ENCODE measurements at places on chromosomes 5 and 9.

DNA sequence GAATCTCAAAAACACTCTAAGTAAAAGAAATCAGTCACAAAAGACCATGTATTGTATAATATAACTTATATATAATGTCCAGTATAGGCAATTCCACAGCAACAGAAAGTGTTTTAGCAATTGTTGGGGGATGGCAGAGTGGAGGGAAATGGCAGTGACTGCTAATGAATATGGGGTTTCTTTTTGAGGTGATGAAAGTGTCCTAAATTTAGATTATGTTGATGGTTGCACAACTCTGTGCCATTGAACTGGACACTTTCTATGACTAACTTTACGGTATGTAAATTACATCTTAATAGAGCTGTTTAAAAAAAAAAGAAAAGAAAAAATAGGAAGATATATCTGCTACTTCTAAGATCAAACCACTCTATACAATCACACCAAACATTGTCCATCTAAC lies 124.9 kb upstream of the ZNF462 start:
- DNase-seq, result no peak

DNA sequence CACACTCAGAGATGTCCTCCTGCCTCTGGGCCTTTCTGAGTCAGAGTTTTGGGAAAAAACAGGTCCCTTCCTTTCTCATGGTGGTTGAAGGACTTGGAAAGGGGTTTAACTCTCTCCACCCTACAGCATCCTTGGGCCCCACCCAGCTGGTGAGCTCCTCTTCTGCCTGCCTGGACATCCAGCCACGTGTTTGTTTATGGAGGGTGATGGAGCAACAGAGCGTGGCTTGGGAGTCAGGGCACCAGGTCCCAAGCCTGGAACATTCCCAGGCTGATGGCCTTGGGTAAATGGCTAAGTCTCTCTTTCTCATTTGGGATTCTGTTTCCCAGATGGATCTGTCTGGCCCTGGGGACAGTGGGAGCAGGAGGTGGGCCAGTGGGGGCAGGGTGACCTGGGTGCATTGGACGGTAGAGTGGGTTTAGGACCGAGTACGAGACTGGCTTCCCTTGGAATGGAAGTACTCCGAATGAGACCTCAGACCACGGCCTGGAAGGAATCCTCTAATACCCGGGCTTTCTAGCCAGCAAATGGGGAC lies 141.1 kb upstream of the IRX2 start:
- no peak for DNase-seq

- no peak for DNase-seq
These were observed 68.0 kb downstream of the CACNA1B start for GRCh38 chr9:137945581-137945980.

DNA sequence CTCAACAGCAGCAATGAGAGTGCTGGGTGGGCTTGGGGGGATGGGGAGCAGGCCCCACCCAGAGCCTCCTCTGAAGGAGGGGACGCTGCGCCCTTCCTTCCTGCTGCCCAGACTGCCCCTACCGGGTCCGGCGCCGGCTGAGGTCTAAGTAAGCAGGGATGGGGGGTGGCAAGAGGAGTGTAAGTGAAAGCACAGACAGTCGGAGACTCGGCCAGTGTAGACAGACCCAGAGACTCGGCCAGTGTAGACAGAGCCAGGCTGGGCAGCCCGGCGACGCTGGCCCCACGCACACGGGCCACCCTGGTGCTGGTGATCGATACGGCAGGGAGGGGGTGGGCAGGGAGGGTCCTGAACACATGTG lies 7.4 kb upstream of the ENTPD8 start:
- DNase-seq, result no peak

- DNase-seq, result no peak
These were observed 274.4 kb upstream of the IRX1 start for GRCh38 chr5:3321119-3321760.

- DNase-seq, result no peak
These were observed 181.5 kb upstream of the RAI14 start for GRCh38 chr5:34474573-34475021.

GRCh38 chr9:98555651-98556465 lies 152.9 kb downstream of the GABBR2 start:
- no peak for DNase-seq

DNA sequence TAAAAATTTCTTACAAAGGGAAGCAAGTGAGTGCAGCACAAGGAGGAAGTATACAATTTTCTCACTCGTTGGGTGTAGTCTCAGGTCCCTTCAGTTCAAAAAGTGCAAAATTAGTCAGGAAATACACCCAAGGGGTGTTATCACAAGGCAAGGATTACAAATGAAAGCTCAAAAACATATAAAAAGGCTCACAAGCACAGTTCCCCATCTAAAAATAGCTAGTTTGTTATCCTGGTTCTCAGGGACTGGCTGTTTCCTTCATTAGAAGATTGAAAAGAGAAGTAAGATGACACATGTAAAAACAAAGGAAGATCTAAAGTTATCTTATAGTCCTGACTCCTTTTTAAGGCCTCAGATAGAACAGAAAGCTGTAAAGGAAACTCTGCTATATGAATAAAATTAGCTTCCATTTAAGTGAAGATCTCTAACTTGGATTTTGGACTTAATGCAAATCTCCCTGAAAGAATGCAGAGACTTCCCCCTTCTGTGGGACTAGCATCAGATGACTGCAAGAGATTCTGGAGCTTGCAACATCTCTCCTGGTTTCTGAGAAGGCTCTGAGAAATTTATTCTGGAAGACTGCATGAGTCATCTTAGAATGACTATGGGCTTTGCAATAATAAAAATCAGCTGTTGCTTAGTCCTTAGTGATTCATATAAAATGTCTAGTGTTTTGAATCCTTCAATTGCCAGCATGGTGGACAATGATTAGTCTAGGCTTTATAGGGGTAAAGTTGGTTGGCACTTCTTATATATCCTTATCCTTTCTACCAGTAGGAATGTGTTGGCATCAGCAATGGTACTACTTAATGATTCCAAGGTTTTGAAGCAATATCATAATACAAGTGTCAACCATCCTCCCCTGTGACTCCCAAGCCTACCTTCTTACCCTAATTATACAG lies 25.4 kb downstream of the DAB2 start:
- DNase-seq, result no peak

GRCh38 chr9:100437860-100438805 lies 11.2 kb downstream of the MSANTD3 start:
- DNase-seq, result peak; percentile 53
